ENCODE measurements at places on chromosomes 7 and 10.

GRCh38 chr10:6513476-6513875 is 66.6 kb downstream of the PRKCQ start:
- DNase-seq, result no peak

DNA sequence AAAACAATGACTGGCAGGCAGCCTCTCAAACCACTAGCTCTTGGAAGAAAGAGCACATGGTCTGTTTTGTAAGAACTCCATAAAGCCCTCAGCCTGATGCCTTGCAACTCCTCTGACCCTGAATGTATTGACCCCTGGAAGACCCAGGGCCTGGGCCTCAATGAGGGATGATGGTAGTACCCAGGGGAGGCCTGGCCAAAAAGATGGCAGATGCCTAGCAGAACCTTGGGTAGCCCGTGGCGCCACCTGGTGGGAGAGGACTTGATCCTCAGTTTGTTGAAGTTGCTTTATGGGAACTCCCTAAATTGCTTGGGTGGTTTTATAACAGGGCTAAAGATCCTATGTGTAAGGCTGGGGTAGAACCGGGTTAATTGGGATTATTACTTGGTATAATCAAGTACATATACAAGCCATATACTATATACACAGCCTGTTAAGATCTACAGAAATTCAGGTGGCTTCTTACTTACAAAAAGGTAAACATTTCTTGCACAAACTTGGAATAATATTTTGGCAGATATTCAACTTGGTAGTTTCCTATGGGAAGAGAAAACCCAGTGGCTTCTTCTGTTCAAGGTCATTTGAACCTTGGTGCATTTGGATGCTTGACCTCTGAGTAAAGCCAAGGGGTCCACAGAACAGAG is 95.8 kb upstream of the CACUL1 start:
- peak; percentile 46 for DNase-seq

DNA sequence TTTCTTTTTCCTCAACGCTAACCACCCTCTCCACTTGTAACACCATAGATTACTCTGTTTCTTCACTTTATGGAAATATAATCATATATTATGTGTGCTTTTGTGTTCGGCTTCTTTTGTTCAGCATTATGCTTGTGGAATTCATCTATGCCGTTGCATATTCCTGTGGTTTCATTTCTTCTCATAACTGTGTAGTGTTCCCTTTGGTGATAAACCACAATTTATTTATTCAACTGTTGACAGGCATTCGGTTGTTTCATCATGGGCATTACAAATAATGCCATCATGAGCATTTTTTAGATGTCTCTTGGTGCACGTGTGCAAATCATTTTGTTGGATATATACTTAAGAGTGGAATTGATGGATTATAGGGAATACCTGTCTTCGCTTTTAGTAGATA is 12.1 kb downstream of the AVL9 start:
- DNase-seq, result no peak

DNA sequence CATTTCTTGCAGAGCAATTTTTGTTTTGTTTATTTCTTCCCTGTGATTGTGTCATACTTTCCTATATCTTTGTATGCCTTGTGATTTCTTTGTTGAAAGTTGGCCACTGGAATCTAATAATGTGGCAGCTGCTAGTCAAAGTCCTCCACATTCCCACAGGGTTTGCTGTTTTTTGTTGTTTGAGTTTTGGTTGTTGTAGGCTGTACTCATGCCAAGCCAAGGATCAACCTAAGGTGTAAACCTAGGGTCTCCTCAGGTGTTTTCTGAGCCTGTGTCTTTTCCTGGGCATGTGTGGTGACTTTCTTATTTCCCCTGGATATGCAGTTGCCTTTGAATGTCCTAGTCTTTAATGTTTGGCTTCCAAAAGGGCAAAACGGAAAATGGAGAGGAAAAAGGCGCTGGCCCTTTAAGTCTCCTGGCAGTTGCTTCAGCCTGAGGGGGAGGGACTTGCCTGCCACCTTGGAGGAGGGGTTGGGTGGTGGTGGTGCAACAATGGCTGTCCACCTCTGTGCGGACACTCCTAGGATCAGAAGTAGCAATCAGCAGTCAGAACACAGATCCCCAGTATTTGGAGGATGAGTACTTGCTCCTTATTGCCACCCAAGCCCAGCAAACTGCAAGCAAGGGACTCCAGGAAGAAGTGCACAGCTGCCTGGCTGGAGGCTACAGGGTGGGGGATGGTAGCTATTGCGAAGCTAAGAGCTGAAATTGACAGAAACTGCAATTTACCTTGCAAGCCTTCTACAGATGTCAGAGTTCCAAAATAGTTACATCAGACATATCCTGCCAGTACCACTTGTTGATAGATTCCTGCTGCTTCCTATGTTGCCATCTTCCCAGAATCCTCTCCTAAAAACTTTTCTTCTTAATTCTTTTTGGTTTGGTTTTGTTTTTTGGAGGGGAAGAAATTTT is 5.6 kb upstream of the ZNF518A start:
- no peak for DNase-seq

DNA sequence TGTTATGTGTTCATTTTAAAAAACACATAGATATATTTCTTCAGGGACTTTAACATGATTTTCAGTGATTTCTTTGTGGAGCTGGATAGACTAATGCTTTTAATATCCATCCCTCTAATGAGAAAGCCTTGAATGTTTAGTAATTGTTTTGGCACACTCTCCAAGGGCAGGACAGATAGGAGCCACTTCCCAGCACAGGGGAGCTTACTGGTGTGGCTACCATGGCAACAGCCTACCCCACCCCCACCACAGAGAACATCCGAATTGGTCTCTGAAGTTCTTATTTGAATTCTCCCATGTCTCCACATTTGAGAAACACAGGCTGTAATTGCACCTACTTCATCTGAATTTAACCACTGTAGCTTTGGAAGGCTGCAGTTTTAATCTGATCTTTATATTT is 87.7 kb downstream of the PRKG1 start:
- no peak for DNase-seq

DNA sequence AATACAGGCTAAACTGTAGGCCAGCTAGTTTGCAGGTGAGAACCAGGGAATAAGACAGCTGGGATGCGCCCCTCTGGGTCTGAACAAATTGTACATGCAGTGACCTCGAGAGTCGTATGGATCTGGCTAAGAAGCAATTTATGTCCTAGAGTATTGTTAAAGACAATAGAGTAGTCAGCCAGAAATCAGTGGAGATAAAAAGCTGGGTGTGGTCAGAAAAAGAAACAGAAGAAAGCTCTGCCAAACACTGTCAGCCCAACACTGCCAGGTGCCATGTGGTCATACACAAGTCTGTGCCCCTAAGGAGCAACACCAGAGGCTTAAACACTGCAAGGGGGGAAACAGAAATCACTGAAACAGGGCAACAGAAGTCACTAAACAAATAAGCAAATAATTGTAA is 62.2 kb downstream of the CNOT4 start:
- no peak for DNase-seq

- no peak for DNase-seq
These were observed 22.8 kb downstream of the DNAJC1 start for GRCh38 chr10:21980691-21981090.

DNA sequence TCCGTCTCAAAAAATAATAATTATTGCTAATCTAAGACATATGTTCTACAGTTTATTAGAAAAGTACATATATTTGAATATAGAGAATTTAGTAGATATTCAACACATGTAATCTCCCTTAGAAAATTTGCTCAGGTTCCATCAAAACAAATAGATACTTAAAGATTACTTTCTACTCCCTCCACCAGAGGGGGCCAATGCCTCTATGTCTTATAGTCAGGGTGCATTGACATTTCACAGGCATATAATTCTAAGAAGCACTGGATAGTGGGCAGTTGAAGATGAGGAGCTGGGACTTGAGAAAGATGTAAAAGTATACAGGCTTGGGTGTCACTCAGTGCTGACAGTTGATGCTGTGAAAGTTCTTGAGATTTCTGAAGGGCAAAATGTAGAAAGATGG is 301.6 kb upstream of the HPS1 start:
- DNase-seq, result no peak

DNA sequence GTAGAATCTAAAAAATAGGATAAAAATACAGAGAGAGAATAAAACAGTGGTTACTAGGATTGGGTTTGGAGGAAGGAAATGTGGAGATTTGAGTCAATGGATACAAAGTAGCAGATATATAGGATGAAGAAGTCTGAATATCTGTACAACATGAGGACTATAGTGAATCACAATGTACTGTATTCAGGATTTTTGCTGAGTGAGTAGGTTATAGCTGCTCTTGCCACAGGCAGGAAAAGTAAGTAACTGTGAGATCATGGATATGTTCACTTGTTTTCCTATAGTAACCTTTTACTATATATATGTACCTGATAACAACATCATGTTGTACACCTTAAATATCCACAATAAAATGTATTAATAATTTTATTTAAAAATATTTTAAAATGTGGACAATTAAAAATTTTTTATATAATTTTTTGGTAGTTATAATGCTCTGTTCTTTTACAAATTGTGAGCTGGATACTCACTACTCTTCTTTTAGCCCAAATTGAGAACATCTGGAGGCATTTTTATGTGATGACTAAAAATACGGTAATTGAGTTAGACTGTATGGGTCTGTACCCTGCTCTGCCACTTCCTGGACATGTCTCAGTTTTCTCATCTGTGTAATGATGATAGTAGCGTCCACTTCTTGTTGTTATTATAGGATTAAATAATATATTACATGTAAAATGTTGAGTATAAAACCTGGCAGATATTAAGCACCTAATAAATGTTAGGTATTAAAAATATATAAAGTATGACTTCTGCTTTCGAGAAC is 439.1 kb downstream of the AUTS2 start:
- no peak for DNase-seq

DNA sequence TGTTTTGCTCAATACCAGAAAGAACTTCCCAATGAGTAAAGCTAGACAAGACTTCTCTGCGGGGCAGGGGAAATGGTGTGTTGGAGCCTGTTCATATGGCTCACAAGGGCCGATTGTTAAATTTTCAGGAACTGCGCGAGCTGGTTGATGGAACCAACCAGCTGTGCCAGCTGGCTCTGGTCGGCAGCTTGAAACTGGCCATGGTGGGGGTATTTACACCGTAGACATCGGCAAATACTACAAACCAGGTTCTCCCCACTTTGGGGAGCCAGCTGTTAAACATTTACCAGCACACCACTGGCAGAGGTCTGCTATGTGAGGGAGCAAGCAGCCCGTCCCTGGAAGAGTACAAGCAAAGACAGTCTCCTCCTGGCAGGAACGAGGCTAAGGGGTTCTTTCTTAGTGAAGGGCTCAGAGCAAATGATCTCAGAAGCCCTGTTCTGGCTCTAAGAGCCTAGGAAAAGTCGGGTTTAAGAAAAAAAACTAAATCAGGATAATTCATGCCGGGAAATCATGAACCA is 8.8 kb upstream of the ZMIZ1 start:
- no peak for DNase-seq

DNA sequence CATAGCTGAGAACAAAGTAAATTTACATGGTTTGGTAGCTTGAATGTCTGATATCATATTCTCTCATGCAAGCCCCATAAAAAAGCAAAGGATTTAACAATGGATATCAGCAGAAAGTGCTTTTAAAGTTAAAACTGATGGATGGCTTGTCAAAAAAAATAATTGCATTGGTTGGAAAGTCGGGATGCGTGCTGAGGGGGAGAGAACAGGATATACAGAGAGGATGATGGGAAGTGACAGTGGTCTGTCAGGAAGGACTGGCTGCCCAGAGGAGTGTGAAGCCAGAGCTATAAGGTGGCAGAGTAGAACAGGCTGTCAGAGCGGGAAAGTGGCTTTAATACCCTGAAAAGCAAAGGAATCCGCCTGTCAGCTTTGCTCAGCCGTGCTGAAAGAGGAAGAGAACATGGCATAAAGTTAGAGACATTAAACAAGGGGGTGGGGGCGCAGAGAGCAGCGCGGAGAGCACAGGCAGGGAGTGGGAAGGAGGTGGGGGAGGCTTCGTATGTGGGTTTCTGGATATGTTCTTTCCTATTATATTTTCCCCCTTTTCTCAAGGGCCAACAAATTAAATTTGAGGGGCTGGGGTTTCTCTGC is 493.0 kb downstream of the LRMDA start:
- no peak for DNase-seq

DNA sequence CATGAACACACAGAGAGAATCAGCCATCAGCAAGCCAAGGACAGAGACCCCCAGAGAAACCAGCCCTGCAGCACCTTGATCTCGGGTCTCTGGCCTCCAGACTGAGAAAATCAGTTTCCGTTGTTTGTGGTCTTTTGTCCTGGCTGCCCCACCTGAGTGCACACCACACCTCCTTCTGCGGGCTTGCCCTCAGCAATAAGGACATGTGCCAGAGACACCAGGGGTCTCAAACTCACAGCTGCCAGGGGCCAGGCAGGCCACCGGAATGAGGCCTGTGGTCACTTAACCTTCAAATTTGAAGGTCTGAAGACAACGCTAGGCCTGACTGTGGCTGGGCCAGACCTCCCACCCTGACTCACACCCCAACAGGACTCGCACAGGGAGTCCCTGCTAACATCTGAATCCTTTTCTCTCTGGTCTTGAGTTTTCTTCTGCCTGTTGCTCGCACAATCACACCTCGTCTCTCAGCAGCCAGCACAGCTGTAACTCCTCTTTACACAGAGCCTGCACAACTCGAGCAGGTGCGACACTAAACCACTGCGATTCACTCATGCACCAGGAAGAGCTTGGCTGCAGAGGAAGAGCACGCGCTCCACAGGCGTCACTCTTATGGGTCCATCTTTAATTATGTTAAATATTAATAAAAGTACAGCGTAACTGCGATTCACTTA is 86.2 kb downstream of the CHST15 start:
- no peak for DNase-seq

- no peak for DNase-seq
These were observed 12.5 kb downstream of the NPVF start for GRCh38 chr7:25215694-25216335.

GRCh38 chr7:50564171-50564570 is 1.0 kb downstream of the DDC start:
- no peak for DNase-seq

- DNase-seq, result no peak
These were observed 1024.6 kb downstream of the SORCS1 start for GRCh38 chr10:106139915-106140314.

GRCh38 chr10:7593063-7593462 is 73.7 kb downstream of the ITIH5 start:
- DNase-seq, result no peak

GRCh38 chr10:127506094-127506493 is 43.0 kb upstream of the NPS start:
- DNase-seq, result no peak

GRCh38 chr10:99527526-99528493 is 4.9 kb upstream of the NKX2-3 start:
- DNase-seq, result no peak

DNA sequence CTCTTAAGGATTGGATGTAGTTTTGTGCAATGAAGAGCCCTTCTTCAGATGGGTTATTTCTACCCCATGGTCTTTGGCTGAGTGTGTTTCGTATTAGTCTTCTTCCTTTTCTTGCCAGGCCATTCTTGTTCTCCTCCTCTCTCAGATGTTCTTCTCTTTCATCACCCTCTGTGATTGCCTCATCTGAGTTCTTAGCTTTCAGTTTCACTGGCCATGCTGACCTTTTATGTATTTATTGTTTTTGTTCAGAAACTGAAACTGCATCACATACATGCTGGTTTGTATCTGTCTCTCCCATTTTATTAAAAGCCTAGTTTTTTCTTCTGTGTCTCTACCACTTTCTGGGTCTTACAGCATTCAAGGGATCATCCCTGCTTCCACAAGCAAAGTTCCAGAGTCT is 21.7 kb upstream of the PCGF5 start:
- DNase-seq, result no peak
